Dorsolateral prefrontal cortex (tissue), 122 donors: ENCODE measurements at places on chromosomes 5 and 9.
A peak's percentile ranks its signal among the peaks of the same experiment; 100 is the strongest.

DNA sequence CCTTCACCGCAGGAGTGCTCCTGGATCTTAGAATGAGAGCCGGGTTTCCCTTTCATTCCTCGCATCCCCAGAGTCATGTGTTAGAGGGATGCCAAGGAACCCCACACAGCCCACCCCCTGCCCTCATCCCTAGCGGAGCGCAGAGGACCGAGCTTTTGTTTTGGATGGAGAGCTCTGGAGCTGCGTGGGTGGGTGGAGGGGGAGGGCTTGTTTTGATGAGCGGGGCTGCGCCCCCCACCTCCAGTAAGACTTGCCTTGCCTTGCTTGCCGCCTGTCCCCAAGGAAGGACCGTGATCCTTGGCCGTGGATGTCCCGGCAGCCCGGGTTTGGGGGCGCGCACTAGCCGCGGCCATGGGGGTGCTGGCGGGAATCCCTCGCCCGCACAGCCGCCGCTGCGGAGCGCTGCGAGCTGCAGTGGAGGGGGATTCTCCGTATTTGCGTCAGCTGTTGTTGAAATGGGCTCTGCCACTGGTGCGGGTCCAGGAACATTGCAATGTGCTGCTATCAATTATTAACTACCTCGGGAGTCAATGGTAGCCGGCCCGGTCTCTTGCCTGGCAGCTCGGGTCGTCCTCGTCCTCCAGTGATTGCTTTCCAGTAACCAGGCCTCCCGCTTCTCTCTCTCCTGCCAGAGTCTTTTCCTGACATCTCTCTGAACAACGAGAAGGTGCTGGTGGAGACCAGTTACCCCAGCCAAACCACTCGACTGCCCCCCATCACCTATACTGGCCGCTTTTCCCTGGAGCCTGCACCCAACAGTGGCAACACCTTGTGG is 1.0 kb downstream of the EGR1 start:
- DNase-seq, result no peak

- no peak for DNase-seq
These were observed 198.0 kb upstream of the EGFLAM start for GRCh38 chr5:38060354-38060753.

- DNase-seq, result peak; percentile 73
These were observed 38.0 kb downstream of the VAV2 start for GRCh38 chr9:133953976-133954709.

- DNase-seq, result no peak
These were observed 197.1 kb downstream of the NR3C1 start for GRCh38 chr5:143206196-143207053.

DNA sequence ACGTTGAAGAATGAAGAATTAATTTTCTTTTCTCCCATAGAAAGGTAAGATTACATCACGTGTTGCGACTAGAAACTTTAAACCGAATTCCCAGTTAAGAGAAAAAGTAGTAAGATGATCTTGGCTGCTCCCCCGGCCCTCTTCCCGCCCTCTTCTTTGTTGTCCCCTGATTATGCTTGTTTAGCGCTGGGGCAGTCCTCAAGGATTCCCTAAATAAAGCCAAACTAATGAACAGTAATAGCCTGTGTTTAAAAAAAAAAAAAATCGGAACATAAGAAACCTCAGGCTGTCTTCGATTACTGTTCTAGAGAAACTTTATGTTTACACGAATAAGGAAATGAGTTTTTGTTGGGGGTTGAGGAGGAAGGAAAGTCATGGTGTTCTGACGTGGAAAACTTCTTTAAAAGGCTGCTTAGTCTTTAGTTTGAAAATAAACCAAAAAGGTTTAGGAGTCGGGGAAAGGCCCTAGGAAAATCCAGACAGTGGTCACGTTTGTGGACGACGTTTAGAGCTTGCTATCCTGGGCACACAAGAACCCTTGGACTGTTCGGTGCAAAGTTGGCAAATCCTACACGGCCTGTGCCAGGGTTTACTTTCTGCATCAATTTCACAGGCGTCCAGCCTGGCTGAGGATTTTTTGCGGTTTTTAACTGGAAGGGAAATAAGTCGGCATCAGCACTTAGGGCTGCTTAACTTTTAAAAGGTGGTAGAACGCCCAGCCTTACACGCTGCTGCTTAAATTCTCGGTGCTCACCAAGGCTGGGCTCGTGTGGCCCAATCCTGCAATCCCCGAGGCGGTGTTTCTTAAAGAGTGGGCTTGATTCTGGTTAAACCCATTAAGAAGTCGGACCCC is 1.1 kb upstream of the MAT2B start:
- peak; percentile 35 for DNase-seq

- no peak for DNase-seq
These were observed 388.0 kb downstream of the CDH12 start for GRCh38 chr5:22465177-22465576.

DNA sequence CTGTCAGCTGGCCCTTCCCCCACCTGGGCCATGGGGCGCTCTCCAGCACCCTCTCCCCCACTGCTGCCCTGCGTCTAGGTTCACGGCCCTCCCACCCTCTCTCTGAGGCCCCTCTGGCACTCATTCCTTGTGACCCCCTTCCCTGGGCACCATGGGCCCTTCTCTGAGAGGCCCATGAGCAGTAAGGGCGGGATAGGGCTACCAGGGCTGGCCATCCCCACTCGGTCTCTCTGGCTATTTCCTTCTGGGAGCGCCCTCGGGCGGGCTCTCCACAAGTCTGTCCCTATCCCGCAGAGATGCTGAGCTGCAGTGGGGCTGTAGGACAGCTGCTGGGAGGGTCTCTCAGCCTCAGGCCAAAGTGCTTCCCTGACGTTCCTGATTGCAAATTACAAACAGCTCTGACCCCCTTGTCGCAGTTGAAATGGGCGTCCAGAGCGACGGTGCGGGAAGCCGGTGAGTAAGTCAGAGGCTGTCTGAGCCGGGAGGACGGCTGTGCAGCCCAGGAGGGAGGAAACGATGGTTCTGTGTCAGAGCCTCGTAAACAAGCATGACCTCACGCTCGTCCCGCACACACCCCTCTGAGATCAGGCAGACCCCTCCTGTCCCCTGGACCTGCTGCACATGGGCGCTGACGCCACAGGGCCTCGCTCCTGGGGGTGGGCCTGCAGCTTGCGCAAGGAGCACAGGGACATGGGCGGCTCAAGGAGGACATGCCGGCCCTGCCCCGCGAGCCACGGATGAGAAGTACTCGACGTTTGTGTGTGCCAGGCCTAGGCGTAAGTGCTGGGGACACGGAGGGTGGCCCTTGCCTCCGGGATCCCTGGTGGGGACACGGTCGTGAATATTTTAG is 36.3 kb upstream of the GFPT2 start:
- no peak for DNase-seq

GRCh38 chr5:112914584-112914983 is 7.4 kb downstream of the REEP5 start:
- DNase-seq, result no peak

- no peak for DNase-seq
These were observed 616 bp downstream of the RNF130 start for GRCh38 chr5:180070756-180071530.

GRCh38 chr5:9373571-9373970 is 172.3 kb downstream of the SEMA5A start:
- DNase-seq, result no peak

- DNase-seq, result no peak
These were observed 18.3 kb upstream of the NEK6 start for GRCh38 chr9:124239249-124240073.

DNA sequence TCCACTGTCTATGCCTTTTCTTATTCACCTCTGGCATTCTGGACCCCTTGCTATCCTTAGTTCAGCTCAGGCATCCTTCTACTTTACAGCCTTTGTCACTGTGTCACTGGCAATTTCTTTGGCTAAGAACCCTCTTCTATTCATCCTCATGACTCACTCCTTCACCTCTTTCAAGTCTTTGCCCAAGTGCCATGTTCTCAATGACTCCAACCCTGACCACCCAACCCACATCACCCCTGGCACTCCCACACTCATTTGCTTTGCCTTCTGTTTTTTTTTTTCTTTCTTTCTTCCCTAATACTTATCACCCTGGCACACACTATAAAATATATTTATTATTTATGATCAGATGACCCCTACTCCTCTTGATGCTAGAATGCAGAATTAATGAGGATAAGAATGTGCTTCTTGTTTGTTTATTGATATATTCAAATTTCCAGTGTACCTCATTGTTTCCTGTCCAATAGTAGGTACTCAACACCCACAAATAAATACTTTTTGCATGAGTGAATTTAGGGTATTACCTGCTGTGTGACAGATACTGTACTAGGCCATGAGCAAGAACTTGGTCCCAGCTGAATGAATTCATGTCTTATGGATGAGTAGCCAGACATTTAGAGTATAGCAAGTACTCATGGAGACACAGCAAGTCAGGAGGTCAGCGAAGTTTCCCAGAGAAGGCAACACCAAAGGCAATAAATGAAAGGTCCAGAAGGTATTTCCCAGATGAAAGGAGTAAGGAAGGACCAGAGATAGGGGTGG is 236.1 kb downstream of the PAPPA start:
- no peak for DNase-seq

GRCh38 chr9:106481013-106481609 is 381.9 kb upstream of the ZNF462 start:
- no peak for DNase-seq

DNA sequence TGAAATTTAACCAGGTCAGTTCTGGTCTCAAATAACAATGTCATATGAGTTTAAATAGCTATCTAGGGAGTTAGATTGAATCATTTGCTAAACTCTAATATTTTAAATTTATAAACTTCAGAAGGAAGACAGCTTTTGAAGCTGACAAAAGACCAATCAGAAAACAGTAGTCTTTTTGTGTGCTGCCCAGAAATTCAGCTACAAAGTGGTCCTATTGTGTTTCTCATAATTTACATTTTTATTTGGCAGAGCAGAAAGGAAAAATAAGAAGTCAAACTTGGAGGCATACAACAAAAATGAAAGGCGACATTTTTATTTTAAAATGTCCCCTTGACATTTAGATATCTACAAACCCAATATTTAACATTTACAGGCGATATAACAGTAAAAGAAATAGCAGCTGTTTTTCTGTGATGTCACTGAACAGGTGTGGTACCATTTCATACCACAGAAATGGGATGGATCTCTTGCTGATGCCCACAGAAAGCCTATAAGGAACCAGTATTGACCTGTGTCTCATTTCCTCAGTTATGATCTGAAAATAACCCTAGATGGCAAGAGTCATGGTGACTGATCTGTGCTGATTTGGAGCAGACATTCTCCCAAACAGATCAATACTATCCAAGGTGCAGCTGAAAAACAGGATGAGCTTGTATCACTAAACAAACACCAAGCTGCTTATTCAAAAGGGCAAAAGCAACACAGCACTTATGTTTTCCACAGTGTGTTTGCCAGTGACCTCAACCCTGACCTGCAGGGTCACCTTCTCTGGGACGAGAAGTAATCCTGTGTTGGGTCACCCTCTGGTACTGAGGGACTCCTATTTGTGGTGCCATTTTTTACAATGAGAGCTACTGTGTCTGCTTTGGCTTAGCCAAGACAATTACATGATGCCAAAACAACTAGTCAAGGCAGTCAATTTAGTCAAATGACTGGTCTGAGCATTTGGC is 3.6 kb upstream of the FST start:
- no peak for DNase-seq

GRCh38 chr9:71637375-71637774 is 130.9 kb downstream of the CEMIP2 start:
- DNase-seq, result no peak

DNA sequence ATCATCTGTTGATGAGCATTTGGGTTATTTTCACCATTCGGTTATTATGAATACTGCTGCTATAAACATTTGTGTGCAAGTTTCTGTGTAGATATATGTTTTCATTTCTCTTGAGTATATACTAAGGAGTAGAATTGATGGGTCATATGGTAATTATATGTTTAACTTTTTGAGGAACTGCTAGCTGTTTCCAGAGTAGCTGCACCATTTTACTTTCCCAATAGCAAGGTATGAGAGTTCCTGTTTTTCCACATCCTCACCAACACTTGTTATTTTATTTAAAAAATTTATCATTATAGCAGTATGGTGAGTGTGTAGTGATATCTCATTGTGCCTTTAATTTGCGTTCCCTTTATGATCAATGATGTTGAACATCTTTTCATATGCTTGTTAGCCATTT is 29.2 kb downstream of the CD14 start:
- DNase-seq, result no peak

DNA sequence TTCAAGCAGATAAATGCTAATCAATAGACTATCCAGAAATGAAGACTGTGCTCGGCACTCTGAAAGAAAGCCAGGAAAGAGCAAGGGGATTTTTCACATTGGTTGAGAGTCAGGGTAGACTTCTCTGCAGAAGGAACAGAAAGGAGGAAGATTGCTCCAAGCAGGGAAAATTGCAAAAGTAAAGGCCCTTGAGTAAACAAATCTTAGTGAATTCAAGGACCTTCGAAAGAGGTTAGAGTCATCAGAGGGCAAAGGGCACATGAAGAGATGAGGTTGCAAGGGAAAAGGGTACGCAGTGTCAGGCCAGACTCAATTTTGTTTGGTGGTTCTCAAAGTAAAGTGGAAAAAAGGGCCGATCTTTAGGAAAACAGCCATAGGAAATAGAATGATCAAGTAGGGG is 157.6 kb upstream of the RAI14 start:
- DNase-seq, result no peak

GRCh38 chr5:56490971-56491468 is 257.9 kb upstream of the ANKRD55 start:
- no peak for DNase-seq

- DNase-seq, result peak; percentile 42
These were observed 43.1 kb downstream of the TMEM174 start for GRCh38 chr5:73215891-73216610.

DNA sequence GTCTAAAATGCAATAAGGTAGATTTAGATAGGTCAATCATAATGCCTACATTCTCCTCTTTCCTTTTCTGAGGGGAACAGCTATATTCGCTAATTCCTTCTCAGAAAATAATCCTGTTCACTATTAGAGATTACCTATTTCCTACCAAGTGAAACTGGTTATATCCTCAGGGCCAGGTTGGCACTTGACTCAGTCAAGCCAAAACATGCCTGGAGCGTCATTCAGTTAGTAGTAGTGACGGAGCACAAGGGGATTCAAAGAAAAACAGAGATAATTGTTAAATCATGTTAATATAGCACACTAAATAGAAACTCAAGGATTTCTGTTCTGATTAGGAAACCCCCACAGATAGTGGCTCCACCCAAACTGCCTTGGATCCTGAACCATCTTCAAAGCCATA is 515.4 kb upstream of the PTPRD start:
- no peak for DNase-seq

GRCh38 chr5:151173711-151174611 is 16.4 kb upstream of the ANXA6 start:
- no peak for DNase-seq

DNA sequence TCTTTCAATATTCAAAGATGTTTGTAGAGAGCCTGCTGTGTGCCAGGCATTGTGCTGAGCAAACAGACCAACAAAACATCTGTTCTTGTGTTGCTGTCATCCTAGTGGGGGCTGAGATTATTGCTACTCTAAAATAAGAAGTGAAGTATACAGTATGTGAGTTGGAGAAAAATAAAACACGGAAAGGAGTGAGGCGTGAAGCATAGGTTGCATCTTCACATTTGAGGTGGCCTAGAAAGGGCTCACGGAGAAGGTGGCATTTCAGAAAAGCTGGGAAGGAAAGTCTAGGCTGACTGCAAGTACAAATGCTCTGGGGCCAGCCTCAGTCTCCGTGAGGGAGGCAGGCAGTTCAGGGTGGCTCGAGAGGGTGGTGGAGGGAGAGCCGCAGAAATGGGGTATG is 80.3 kb downstream of the CSNK1A1 start:
- DNase-seq, result no peak
